ENCODE measurements at places on chromosomes 2 and 18.

DNA sequence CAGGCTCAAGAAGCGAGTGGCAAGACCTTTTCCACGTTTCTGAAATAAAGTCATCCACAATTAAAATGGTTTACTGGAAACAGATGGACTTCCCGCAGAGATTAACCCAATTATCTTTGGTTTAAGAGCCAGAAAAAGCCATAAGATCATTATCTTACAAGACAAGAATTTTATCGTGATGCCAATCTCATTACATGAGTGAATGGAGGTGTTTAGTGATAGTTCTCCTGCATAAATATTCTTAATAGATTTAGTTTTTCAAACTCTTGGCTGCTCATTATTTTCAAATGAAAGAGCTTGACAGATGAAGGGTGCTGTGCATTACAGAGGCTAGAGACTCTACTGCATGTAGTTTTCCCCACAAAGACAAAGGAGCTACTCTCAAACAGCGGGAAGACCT is 1028.4 kb upstream of the PIK3C3 start:
- no peak for DNase-seq

DNA sequence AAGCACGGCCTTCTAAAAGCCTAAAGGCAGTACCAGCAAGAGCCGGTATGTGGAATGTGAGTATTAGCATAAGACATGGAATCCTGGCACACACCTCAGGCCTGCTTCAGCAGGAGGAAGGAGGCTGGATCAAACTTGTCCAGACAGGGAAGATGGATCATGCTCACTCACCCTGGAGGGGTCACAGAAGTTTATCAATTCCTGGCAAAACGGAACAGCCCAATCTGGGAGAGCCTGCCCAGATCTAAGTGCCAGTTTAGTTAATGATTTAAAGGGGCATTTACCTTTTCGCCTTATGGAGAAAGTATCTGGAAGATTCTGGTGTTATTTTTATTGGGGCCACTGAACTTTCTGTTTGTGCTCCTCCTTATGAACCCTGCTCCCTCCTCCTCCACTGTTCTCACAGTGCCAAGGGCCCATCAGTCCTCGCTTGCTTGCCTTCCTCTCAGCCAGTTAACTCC is 58.3 kb upstream of the NFE2L2 start:
- no peak for DNase-seq

DNA sequence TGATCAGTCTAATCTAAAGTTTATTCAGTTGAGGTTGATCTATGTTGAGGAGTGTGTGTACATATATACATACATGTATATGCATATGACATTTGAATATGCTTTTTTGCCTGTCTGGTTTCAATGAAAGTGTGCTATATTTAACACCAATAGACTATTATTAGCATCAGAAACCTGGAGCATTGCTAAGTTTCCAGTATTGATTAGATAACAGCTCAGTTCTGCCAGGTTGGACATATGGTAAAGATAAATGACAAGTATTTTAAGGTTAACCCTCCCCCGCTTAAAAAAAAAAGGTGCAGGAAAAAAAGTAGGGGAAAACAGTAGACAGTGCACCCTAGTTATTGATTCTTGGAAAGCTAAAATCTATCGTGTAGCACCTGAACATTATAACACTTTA is 19.4 kb downstream of the CREB1 start:
- no peak for DNase-seq

- DNase-seq, result no peak
Measured at GRCh38 chr2:154336201-154336600, 362.3 kb upstream of the KCNJ3 start.

- DNase-seq, result no peak
Measured at GRCh38 chr2:120396861-120397811, 51.2 kb downstream of the INHBB start.

DNA sequence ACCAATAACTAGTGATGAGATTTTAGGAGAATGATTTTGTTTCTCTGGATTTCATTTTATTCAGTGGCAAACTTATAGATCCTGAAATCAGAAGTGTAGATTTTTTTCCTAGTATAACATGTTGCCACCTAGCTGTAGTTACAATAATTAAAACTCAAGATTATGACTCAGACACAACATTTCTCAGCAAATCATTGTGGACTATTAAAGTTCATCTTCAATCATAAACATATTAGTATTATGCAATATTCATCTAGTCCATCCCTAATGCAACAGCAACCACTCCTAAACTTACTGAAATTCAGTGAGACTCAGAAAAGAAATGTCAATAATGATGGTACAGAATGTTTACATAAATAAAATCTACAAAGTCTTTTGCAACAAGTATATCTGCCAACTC is 51.3 kb downstream of the USP34 start:
- DNase-seq, result no peak

DNA sequence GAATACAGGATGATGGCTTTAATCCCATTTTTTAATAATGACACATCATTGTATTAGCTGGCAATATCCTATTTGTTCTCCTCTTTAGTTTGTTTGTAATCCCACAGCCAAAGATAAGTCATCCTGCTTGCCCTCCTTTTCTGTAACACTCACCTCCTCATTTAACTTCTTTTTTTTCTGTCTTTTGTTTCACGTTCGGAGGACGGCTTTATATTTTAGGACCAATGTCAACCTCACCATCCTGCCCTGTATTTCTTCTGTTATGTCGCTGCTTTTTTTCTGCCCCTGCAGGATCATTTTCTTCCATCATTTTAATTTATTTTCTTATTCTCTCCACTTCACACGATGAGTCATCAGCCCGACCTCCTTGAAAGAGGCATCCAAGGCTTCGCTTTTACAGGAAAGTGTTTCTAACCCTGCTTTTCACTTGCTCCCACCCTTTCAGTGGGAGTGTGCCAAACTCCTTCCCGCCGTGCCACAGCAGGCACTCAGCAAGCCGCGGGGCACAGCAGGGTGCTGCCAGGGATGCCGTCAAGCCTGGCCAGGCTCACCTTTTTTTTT is 11.4 kb downstream of the RAB31 start:
- DNase-seq, result no peak

GRCh38 chr18:57621246-57621604 is 411 bp downstream of the NARS1 start:
- no peak for DNase-seq

- DNase-seq, result no peak
Measured at GRCh38 chr2:1482981-1483380, 69.7 kb downstream of the TPO start.

- DNase-seq, result no peak
Measured at GRCh38 chr18:49924293-49924983, 111.1 kb upstream of the ACAA2 start.

- DNase-seq, result no peak
Measured at GRCh38 chr2:88188748-88189147, 18.6 kb downstream of the THNSL2 start.

GRCh38 chr2:12674644-12675328 is 42.0 kb upstream of the TRIB2 start:
- no peak for DNase-seq

GRCh38 chr2:197245829-197246804 is 64.5 kb downstream of the ANKRD44 start:
- DNase-seq, result no peak

DNA sequence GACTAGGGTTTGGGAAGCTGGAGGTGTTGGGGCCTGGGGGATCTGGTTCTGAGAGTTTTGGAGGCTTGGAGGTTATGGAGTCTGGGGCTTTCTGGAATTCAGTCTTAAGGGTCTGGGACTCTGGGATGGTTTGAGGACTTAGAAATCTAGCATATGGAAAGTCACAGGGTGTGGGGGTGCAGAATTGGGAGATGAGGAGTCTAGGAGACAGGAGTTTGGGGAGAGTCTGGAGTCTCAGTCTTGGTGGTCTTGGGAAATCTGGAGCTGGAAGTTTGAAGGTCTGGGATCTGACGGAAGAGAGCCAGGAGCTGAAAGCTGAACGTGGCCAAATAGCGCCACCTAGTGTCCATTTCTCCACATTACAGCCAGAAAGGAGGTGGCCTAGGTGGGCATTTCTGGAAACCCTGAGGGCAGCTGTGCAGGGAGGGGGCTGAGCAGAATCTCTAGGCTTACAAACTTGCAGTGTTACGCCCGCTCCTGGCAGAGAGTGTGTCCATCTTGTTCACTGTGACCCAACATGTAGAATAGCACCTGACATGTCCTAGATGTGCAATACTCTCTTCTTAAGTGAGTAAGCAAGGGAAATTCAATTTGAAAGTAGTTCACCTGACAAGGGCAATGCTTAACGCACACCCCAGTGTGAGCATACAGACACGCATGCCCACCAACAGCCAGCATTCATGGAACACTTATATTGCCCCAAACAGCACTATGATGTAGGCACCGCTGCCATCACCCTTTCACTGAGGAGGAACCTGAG is 204.8 kb downstream of the TFCP2L1 start:
- DNase-seq, result peak; percentile 11

DNA sequence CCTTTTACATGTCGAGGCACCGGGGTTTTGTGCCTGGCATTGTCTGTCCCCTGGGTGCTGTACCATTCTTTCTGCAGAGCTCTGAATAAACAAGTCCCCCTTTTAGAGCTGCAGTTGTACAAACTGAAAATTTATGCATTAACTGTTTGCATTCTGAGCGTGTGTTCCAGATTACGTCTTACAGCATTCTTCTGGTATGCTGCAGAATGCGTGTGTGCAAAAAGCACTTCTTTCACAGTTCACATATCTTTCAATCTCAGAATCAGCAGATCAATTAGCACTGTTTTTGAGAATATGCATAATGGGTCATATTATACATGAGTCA is 27.5 kb downstream of the MEIS1 start:
- no peak for DNase-seq

GRCh38 chr2:177728399-177728765 is 335.8 kb downstream of the AGPS start:
- DNase-seq, result no peak

- DNase-seq, result no peak
Measured at GRCh38 chr2:145635706-145636427, 1115.9 kb upstream of the ZEB2 start.

DNA sequence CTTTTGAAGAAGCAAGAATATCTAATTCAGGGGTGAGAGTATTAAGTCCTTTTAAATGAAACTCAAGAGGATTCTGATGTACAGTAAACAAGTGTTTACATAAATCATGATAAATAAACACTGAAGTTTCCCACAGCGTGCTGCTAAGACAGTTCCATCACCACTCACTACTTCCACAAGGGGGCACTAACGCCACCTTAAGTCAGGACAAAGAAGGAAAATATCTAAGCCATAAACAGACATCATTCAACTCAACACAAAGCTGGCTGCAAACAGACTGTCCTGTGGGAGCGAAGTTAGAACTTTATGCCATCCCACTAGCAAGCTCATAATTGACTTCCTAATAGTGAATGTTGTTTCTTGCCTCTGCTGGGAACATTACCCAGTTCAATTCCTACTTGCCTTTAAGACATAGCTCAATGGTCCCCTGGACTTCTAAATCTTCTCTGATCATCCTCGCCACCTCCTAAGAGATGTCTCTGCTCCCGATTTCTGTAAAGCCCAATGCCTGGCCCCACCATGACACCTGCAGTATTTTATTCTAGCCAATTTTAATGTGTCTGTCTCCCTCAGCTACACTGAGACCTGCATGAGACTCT is 36.5 kb downstream of the MRPL44 start:
- no peak for DNase-seq

GRCh38 chr2:235005603-235006259 is 53.9 kb downstream of the SH3BP4 start:
- no peak for DNase-seq
